Stimulated activated naive CD8-positive, alpha-beta T cell treated with anti-CD3 and anti-CD28 coated beads, Interleukin-15, amount 100 ng/mL, for 72 hours (primary cell): ENCODE measurements at places on chromosomes 3 and 15.

DNA sequence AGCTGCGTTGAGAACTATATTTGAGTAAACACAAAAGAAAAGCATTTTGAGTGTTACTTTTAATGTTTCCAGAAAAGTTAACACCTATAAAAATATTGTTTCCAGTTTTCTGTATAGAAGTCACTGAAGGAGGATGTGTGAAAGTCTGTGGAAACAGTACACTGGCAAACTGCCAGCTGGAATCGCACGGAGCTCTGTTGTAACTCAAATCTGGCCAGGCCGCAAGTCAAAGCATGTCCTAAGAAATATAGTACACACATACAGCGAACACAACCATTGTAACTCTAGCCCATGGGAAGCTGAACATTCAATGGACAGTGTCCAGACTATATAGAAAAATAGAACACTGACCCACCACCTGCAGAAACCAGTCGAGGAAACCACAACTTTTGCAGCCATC, 657.2 kb downstream of the FHIT start:
- DNase-seq = no peak

DNA sequence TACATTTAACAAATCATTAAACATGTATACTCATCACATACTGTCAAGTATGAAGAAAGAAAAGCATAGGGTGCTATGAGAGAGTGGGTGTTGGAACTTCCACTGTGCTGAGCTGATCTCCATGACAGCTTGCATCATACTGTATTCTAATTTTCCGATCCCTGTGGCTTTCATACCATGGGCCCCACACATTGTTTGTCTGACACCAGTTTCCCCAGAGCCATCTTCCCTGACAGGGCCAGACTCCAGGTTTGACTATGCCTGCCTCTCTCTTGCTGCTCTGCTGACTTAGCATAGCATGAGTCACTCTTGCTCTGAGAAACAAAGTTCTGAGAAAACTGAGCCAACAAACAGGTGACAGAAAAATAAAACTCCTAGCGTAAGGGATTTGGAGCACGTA, 37.0 kb upstream of the CASR start:
- peak; percentile 74 for DNase-seq

DNA sequence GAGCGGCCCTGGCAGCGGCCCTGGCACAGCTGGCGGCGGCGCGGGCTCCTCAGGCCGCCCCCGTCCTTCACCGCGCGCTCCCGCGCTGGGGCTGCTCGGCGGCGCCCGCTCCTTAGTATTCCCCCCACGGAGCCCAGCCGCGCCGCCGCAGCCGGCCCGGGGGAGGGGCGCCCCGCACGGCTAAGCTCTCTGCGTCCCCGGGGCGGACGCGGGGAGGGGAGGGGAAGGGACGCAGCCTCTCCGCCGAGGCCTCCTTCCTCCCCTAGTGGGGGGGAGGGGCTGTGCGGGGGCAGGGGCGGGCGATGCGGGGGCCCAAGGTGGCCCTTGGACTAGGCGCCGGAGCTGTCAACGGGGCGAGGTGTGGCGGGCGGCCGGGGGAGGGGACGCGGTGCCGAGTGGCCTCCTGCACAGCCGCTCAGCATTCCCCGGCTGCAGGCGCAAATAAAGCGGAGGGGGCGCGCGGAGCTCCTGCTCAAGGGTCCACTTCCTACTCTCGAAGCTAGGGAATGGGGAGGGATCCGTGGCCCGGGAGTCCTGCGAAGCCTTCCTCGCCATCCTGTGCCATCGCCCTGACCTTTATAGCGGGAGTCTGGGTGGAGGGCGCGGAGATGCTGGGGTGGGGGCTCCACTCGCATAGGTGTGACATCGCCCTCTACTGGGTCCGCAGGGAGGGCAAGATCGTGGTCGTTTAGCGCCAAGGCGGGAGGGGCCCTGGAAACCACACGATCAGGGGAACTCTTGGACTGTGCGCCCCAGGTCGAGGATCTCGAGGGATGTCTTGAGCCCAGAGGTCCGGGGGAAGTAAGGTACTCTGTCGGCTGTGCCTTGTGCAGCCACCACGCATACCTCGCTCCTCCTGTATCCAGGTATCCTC, 22.2 kb downstream of the EPHB3 start:
- no peak for DNase-seq

DNA sequence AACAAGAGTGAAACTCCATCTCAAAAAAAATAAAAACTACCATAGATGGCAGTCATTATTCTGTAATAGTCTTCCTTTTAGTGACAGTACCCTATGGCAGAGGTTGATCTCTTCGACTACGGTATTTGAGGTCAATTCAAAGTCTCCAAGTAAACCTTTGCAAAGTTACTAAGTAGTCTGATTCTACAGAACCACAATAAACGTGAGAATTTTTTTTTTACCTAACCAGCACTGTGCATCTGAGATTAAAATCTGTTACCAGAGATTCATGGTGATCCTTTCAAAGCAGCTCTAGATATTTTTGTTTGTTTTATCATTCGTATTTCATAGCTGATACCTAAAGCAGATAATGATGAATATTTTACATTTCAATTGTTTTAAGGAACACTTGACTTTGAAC, 86.6 kb upstream of the CHD2 start:
- DNase-seq = no peak

DNA sequence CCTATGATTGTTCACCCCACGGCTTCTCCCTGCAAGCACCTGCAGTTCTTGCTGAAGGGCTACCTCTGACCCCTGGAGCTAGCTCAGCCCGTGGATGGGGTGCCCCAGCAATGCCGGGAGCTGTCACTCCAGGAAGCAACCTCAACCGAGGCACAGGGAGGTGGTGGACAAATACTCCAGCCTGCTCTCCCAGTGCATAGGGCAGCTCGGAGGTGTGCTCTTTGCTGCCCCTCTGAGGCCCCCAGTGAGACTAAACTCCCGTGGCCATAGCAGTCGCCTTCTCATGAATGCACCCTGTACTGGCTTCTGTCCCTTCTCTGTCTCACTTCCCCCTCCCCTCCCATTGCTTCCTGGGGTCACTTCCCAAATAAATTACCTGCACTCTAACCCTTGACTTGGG, 48.5 kb downstream of the LINGO1 start:
- DNase-seq = no peak

DNA sequence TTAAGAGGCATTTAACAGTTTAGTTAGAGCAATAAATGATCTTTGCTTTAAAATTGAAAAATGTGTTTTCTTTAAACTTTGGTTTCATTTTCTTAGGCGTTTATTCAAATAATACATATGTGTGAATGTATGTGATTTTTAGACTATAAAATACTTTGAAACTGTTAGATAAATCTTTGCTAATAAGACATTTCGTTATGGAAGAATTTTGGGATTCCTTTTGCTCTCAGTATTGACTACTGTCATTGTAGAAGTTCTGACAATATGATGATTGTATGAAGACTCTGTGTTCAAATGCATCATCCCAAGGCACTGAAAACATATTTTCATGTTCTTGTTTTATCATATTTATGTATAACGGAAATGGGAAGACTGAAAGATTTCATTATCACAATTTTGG, 43.8 kb upstream of the GOLGA8A start:
- DNase-seq = no peak

GRCh38 chr3:125121246-125122010, 65.6 kb upstream of the HEG1 start:
- no peak for DNase-seq

- DNase-seq = no peak
Observed at GRCh38 chr3:97895216-97895615, 73.4 kb downstream of the CRYBG3 start.

DNA sequence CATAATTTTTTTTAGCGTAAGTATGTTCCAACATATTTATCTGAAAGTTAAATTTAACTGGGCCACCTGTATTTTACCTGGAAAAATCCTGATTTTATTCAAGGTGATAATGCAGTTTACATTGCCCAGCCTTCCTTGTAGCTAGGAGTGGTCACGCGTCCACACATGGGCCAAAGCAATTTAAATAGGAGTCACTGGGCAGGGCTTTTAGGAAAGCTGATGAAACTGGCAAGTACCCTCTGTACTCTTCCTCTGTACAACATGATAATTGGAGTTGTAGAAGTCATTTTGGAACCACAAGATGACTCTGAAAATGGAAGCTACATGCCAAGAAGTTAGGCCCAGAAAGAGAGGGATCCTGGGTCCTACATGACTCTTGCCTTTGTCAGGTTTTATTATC, 9.5 kb downstream of the BTD start:
- DNase-seq = no peak

GRCh38 chr15:100341239-100341749, 481 bp downstream of the ADAMTS17 start:
- DNase-seq = peak; percentile 46

DNA sequence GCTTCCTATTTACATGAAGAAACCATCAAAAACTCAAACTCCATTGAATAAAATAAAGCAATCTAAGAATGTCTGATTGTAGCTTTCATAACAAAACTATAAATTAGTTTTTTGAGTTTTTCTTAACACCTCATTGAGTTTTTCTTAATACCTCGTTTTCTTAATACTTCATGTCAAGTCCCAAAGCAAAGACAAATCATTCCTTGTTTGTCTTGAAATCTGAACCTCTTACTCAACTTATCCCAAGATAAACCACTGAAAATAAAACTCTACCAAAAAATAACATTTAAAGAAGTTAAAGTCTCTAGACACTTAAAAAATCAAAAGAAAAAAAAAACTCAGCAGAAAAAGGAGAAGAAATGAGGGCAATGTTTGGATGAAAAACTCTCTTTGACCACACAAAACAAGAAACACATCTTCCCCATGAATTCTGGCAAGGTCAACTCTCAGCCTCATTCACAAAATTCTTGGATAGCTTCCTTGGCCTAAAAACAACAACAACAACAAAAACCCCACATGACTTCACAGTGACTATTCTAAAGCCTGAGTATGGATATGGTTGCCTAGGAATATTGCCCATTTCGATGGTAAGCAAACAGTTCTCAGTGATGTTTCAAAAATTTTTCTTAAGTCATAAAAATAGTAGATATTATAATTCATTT, 38.2 kb downstream of the TMCC1 start:
- DNase-seq = no peak

DNA sequence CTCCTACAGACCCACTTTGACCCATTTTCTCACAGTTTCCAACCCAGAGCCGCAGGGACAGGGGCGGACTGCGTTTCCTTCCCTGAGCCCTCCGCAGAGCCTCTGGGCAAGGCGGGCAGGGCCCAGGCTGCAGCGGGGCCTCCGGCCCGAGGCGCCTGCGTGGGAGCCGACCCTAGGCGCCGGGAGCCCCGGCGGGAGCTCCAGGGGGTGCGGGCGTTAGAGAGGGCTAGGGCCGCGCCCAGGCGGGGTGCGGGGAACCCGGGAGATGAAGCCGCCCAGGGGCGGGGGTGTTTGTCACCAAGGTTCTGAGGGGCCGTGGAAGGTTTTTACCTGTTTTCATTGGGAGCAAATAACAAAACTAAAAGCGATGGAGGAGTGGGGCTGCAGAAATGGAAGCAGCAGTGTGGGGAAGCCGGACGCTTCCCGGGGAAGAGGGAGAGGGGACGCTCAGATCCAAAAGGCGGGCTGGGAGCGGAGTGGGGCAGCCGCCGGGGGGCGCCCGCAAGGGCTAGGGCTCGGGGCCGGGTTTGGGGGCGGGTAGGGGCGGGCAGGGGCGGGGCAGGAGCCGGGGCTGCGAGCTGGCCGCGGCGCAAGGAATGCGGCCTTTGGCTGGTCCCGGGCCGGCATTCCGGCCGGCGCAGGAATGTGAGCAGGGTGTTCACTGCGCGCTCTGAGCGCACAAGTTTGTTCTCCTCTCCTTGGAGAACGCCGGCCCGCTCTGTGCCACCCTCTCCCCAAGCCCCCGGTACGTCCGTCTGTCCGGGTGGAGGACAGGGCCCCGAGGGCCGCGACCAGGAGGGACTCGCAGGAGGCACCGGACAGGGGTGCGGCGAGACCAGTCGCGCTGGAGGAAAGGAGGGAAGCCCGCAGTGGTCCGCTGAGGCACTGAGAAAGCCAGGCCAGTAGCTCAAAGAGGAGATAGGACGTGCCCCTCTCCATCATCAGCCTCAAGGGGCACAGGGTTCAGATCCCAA, 61.1 kb downstream of the AMOTL2 start:
- DNase-seq = no peak

DNA sequence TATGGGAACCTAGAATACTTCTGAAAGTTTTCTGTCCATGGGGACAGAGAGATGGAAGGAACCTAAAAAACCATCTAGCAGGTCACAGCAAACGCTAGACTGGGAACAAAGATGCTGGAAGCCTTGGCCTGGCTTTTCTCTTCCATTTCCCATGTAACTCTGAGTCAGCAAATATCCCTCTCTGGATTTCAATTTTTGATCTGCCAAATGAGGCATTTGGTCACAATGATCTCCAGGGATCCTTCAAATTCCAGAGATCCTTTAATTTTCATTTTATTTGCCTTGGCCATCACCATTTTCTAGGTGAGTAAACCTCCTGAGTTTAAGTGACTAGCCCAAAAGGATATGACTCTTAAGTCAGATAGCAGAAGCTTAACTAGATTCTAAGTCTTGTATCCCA, 39.7 kb downstream of the RTP1 start:
- DNase-seq = no peak

DNA sequence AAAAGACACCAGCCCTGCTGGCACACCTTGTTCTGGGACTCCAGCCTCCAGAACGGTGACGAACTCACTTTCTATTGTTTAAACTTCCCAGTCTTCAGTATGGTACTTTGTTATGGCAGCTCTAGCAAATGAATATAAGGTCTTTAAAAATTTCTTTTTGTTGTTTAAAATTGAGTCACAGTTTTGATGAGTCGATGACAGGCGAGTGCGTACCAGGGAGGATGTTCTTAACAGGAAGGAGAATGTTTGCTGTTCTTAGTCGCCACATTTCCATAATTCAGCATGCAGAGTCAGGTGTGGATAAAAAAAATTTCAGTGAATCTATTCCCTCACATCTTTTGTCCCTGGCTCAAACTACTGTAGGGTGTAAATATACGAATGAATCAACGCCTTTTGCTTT, 12.4 kb downstream of the DNASE1L3 start:
- DNase-seq = no peak

- DNase-seq = no peak
Observed at GRCh38 chr15:68204776-68205557, at the start of gene CALML4. Gene CALML4, minus strand, starts transcription at chr15:68205332. Its CDS starts 85 bp downstream, at chr15:68205247.

DNA sequence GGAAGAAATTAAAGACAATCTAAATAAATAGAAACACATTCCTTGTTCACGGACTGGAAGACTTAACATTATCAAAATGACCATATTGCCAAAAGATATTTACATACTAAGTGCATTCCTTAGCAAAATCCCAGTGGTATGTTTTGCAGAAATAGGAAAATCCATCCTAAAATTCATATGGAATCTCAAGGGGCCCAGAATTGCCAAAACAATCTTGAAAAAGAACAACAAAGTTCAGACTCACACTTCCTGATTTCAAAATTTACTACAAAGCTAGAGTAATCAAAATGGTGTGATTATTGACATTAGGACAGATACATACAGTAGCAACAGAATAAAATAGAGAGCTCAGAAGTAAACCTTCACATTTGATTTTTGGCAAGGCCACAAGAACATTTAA, 515.5 kb downstream of the OCA2 start:
- DNase-seq = no peak

- peak; percentile 27 for DNase-seq
Observed at GRCh38 chr3:98733053-98733811, 29.9 kb upstream of the ST3GAL6 start.

GRCh38 chr3:66722675-66723074, 221.9 kb upstream of the LRIG1 start:
- no peak for DNase-seq

- DNase-seq = no peak
Observed at GRCh38 chr3:7508821-7509220, 647.9 kb downstream of the GRM7 start.
